ENCODE measurements at places on chromosomes 2 and 18.

- peak; percentile 39 for DNase-seq
Observed at GRCh38 chr2:66929632-66930338, 467.3 kb upstream of the ETAA1 start.

- no peak for DNase-seq
Observed at GRCh38 chr2:10220902-10221391, 81.8 kb upstream of the HPCAL1 start.

DNA sequence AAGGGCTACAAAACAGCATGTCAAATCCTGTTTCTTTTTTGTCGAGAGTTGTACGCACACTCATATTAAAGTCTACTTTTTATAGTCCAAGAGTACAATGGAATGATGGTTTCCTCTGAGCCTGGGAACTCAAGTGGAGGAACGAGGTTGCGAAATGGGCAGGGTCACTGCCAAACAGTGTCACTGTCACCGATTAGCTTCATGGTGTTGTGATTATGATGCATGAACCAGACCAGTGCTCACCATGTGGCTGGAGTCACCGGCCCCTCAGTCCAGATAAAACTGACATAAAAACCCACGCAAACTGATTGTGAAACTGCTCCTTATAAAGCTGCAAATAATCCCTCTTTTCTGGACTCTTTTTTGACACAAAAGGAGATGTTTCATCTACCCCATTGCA, 122.0 kb downstream of the COPS8 start:
- no peak for DNase-seq

DNA sequence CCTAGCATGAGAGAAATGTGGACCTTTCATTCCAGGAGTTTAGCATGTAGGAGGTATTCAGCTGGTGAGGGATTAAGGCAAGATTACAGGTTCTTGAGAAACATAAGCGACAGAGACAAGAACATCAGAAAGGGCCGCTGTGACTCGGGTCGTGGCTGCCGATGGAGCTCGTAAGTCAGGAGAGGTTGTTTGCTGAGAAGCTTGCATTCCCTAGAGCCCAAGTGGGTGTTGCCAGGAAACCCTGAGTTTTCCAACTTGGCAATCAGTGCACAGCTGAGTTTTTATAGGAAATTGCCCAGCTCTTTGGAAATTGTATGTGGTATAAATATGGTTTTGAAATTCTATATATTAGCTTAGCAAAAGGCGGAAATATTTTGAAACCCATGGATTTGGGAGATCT, 46.4 kb upstream of the CYP1B1 start:
- no peak for DNase-seq

- DNase-seq, result peak; percentile 39
Observed at GRCh38 chr2:36058953-36059352, 296.6 kb upstream of the CRIM1 start.

GRCh38 chr18:13696961-13697360, 29.4 kb downstream of the FAM210A start:
- no peak for DNase-seq

- DNase-seq, result no peak
Observed at GRCh38 chr2:140657657-140658056, 1473.2 kb downstream of the LRP1B start.

DNA sequence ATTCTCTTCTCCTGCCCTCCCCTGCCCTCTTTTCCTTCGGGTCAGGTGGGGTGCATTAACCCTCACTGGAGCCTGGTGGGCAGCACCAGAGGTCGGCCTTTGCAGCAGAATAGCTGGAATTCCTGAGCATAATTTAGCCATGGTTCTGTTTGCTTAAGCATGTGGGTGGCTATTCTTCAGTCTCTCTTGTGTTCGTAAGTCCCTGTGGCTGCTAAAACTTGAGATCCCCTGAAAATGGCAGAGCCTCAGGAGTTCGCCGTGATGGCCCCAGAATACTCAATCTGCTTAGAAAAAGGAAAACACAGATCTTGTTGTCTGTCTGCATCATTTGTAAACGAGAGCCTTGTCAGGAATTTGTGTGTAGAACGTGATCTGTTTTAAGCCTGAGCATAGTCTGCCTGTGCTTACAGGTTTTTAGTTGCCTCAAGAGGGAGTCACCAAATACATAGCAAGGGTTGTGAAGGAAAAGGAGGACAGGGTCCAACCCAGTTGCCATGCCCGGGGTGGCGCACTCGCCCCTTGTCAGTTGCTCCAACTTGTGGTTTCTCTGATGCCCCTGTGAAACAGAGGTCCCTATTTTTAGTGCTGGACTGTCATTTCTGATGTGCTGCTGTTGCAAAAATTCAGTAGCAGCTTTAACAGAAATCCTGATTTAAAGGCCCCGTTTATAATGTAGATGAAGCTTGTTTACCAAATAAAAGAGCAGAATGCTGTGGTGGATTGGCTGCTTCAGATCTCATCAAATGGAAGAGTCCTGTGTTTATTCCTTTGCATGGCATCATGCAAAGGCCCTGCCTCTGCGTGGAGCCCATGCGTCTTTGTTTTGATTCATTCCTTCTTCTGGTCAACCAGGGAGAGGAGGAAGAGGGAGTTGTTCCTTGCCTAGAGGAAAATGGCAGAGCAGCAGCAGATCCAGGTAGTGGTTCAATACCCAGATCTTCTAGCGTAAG, 74.8 kb downstream of the WDSUB1 start:
- DNase-seq, result no peak

- no peak for DNase-seq
Observed at GRCh38 chr2:15293262-15293937, 267.7 kb downstream of the NBAS start.

DNA sequence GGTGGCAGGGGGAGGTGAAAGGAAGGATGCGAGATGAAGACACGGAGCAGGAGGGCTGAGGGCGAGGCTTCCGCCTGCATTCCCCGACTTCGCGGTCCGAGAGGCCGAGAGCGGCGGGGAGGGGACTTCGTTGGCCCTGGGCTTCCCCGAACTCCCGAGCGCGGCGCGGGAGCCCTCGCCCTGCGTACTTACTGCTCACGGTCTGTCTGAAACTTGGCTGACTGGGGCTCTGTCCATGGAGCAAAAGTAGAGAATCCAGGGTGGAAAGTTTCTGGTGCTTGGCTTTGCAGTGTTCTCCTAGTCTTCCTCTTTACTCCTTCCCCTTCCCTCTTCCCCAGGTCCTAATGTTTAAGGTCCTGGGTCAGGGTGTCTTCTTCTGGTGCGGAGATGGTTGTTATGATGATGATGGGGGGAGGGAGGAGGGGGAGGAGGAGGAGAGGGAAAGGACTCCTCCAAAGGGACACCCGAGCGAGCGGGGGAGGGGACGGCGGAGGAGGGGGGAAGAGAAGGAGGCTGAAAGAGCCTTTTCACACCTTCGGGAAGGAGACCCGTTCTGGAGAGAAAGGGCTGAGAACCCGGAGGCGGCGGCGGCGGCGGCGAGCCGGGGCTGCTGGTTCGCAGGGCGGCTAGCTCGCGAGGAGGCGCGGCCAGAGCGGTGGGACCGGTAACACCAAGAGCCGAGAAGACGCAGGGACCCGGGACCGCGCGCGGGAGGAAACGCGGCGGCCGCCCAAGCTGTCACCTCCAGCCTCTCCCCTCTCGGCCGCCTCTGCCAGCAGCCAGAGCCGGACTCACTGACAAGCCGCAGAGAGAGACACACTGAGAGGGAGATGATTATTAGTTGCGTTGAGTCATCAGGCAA, at the start of gene SATB2:
Gene SATB2 (minus strand): TSS at position 793 of the 862 bp plus-strand sequence. CDS start 1,902 bp downstream, outside the sequence.
- DNase-seq, result peak; percentile 64

DNA sequence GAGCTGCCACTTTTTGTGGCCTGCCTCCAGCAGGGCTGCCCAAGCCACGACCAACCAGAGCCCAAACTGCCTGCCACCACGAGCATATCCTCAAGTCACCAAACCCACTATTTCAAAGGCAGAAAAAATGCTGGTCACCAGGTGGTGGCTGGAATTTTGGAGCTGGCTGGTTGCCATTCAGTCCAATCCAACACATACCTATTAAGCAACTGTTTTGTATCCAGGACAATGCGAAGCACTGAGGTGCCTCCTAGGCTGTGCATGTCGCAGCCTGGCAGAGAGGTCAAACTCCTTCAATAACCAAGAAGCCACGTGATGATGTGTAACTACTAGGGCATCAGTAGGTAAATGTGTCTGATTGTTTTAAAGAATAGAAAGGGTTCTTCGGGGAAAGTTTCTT, 108.3 kb upstream of the PPP1CB start:
- no peak for DNase-seq

GRCh38 chr2:189287982-189288521, 108.5 kb upstream of the COL5A2 start:
- DNase-seq, result peak; percentile 24

DNA sequence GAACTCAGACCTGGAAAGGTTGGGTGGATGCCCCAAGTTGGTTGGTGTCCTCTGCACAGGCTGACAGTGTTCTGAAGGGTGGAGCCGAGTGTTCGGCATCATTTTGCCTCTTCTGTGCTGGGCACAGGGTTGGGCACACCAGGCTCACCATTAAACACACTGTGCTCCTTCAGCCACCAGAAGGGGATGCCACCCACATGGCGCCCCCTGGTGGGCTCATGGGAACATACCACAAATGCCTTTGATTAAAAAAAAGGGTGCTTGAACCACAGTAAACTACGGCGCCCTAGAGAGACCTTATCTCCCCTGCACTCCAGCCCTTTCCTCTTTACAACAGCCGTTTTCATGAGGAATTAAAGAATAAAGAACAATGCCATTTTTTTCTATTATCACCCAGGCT, 89.4 kb downstream of the CELF4 start:
- DNase-seq, result peak; percentile 23

DNA sequence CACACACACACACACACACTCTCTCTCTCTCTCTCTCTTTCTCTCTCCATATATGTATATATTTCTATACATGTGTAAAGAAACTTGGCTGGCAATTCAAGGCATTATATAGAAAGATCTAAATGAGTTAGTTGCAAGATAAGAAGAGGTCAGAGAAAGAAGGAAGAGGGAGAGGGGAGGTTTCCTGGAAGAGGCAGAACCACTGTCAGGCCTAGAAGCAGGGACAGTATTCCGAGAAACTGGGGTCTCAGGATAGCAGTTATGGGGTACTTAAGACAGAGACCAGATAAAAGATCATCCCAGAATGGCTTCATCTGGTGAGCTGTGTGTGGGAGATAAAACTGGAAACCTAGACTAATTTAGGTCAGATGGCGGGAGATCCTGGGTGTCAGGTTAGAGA, 180.8 kb downstream of the CAMKMT start:
- no peak for DNase-seq

DNA sequence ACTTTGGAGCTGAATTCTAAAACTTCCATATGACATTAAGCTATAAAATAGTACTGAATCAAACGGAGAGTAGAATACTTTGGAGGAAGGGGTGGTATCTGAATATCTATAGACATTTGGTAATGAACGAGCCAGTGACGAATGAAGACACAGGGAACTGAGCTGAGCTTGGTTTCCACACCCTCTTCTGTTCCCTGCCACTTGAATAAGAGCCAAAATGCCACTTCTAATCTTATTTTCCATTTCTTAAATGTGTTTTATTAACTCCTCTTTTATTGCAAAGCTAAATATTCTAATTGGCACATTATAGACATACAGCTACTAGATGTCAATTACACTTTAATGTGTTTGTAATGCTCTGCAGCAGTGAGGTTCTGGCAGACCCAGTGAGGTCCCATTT, 76.1 kb downstream of the AFF3 start:
- DNase-seq, result no peak

DNA sequence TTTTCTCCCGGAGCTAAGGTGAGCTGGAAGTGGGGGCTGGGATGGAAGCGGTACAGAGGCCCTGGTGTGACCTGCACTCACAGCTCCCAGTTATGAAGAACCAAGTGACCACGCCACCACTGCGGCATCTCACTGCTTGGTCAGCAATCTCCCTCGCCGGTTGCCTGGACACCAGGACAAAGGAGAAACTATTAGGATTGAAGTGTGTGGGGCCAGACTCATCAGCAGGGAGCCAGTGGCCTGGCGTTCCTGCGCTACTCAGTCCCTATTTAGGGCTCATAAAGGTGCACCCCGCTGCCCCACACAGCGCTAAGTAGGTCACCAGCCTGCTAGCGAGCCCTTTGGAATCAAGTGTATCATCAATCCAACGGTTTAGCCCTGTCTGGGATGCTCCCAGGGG, 82.9 kb downstream of the ZCCHC2 start:
- no peak for DNase-seq

DNA sequence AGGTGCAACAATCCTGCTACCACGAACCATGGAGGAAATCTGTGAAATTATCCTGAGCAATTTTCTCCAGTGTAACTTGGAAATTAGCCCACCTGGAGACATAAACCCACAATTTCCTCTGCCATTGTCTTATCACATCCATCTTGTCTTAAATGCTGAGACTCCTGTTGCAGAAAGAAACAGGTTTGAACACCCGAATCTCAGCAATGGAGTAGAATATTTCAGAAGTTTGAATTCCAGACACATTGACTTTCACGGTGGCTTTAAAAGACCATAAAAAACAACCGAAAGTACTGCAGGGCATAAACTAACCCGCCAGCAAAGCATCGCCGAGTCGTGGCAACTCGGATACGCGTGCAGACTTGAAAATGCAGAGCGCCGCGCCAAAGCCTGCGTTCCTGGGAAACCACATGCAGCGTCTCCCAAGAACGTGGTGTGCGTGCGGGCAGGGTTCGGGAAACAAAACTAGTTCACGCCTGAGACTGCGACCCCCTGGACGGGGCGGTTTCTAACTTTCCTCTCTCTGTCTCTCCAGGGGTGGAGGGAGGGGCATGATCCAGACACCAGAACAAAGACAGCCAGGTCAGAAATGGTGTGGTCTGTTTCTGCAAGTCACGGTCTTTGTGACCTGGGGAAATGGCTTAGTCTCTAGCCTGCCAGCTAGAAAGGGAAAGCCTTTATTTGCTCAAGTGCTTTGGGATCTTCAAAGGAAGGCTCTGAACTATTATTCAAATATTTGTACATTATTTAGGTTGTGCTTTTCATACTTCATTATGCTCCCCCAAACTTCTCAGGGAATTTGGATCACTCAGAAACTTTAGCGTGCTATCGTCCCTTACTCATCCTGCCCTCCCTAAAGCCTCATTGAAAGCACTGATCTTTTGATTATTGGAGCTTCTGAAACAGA, 26.9 kb upstream of the KCTD1 start:
- peak; percentile 34 for DNase-seq

- DNase-seq, result no peak
Observed at GRCh38 chr2:77720115-77720514, 197.9 kb upstream of the LRRTM4 start.

GRCh38 chr2:142052220-142052863, 78.5 kb downstream of the LRP1B start:
- DNase-seq, result no peak

- no peak for DNase-seq
Observed at GRCh38 chr2:109401370-109401769, 212.4 kb downstream of the SEPTIN10 start.

DNA sequence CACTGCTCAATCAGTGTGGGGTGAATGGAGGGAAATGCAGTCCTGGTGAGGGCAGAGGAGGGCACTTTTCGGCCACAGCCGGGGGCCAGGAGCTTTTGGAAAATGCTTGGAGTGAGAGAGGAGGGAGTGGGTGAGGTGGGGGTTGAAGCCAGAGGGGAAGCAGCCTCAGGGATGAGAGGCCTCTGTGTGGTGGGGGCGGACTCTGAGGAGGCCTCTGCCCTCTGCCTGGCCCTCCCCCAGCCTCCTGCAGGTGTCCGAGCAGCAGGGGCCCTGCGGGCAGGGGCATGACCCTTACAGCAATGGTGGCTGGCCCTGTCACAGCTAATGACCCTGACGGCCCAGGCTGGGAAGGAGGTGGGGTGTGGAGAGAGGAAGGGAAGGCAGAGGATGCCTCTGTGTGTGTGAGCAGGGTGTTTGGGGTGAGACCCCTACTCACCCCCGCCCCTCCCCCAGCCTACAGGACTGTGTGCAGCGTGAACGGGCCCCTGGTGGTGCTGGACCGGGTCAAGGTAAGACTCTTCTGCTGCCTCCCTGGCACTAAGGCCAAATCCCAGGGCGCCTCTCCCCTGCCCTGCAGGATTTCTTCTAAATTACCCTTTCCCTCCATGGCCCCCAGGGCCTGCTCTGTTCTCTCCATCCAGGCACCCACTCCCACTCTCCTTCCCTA, 7.6 kb downstream of the ATP6V1B1 start:
- no peak for DNase-seq

- DNase-seq, result no peak
Observed at GRCh38 chr2:146847846-146848245, 997.0 kb upstream of the ACVR2A start.
